Activated naive CD4-positive, alpha-beta T cell treated with Interleukin-2 at 50 U/mL for 16 hours (primary cell): ENCODE measurements at places on chromosomes 2 and 18.

DNA sequence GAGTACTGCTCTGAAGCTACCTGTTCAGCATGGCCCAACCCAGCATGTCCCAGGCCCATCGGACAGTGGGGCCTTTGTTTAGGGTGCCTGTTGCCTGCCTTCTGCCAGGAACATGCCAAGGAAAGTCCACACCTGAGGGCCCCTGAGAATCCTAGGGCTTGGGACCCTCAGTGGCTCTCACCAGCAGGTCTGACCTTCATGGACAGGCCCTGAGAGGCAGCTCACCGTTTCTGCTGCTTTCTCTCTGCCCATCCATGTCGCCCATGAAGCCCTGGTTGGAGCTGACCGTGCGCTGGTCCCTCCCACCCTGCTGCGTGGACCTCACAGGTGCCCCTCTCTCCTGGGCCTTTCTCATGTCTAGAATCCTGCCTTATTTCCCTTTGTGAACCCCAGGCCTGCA, 124.0 kb downstream of the GBX2 start:
- no peak for DNase-seq

- no peak for DNase-seq
Measured at GRCh38 chr2:230749111-230749510, 36.5 kb downstream of the CAB39 start.

- DNase-seq, result no peak
Measured at GRCh38 chr2:240165034-240165433, 24.6 kb upstream of the OTOS start.

- no peak for DNase-seq
Measured at GRCh38 chr2:220011859-220012258, 384.4 kb downstream of the SLC4A3 start.

- DNase-seq, result no peak
Measured at GRCh38 chr2:99595373-99595772, 105.6 kb upstream of the REV1 start.

DNA sequence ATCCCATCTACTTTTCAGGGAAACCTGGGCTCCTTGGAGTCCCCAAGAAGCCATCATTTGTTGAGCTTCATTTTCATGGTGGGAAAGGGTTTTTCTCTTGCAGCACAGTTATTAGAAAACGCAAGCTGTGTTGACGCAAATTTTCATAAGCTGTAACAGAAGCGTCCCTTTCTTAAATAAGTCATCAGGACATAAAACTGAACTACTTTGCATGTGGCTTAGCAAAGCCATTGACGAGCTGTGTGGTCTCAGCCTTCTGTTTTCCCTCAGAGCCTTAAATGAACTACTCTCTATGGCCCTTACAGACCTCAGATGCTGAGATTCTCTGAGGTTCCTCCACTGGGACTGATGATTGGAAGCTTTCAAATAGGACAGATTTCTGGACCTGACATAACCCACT, 85.1 kb downstream of the ARL4C start:
- DNase-seq, result no peak

DNA sequence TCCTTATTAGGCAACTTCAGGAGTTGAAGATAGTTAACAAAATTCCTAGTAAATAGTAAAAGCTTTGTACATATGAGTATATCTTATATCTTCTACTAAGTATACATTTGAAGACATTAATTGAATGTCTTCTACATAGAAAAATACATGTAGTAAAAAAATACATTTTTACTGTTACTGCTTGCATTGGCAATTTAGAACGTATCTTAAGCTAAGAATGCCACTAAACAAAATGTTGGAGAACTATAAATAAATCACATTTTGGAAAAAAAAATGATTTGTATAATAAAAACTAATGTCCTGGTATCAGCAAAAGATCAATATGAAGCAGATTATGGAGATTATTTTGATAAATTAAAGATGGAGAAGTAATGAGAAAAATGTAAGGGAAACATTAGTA, 434.2 kb upstream of the SLC8A1 start:
- no peak for DNase-seq

DNA sequence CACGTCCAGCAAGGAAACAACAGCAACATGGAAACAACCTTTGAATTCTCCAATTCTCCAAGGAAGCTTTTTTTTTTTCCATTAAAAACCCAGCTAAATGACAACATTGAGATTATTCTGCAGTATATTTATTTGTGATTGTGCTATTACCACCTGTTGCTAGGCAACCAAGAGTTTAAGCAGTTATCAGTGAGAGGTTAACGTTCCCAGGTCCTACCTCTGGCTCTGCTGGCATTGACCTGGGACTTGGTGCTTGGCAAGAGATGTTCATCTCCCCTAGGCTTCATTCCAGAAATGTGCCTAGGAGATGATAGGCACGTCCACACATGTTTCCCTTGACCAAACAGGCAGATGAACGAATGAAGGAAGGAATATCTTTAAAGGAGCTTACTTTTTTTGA, 157.0 kb downstream of the TDRD15 start:
- no peak for DNase-seq

GRCh38 chr2:237475704-237476141, 11.3 kb upstream of the MLPH start:
- DNase-seq, result peak; percentile 61

DNA sequence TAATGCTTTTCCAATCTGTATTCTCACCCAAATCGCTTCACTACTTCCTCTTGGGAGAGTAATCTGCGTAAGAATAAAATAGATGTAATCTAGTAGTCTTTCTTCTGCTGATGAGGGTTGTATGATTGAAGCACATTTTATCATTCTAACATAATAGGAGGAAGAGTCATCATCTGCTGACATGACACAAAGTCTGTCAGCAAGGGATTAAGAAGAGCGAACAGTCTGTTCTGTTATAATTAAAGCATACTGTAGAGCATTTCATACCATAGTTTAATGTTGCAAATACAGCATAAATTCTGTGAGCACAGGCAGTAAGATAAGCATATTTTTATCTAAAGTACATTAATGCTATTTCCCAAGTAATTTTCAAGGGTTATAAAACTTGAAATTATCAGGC, 10.4 kb downstream of the SLC25A52 start:
- DNase-seq, result no peak

DNA sequence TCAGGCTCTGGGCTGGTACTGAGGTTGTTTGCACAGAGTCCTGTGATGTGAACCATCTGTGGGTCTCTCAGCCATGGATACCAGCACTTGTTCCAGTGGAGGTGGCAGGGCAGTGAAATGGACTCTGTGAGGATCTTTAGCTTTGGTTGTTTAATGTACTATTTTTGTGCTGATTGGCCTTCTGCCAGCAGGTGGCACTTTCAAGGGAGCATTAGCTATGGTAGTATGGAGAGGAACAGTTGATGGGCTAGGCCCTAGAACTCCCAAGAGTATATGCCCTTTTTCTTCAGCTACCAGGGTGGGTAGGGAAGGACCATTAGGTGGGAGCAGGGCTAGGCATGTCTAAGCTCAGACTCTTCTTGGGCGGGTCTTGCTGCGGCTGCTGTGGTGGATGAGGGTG, 257.0 kb upstream of the GYPC start:
- DNase-seq, result peak; percentile 3

GRCh38 chr2:240957656-240958365, 40.6 kb upstream of the SNED1 start:
- DNase-seq, result no peak

DNA sequence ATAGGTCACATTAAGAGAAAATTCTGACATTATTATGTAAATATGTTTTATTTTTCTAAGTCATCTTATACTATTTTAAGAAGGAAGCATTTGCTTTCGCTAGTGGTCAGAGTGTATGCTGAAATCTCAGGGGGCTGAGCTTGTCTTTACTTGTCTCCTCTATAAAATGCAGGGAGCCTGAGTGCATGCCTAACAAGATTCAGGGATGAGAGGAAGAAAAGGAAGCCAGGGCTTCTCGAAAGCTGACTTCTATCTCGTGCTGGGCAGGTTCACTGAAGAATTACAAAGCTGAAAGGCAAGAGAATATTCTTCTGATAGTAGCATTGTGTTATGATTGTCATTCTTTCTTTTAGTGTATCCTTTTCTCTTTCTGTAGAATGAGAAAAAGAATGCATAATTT, 467.4 kb downstream of the SOX11 start:
- no peak for DNase-seq

DNA sequence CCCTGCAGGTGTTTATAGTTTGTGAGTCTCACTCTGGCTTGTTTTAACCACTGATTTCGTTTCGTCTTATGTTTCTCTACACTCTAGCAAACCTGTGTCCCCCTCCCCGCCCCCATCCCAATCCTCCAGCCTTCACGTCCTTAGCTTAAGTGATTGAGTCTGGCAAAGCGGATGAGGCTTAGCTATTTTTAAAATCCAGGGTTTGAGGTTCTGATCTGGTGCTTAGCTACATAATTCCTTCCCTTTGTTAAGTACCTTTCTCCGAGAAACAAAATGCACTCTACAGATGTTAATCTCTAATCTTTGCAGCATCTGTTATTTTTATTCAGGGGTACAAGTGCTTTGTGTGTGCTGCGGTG, 7.8 kb downstream of the AGAP1 start:
- no peak for DNase-seq
